Activated B cell treated with CpG ODN at 0.5 μM for 24 hours (primary cell): ENCODE measurements at places on chromosomes 16 and 17. TPM values are rescaled to one million over a fixed set of nuclear protein-coding genes. Genes with fewer than 3 reads are reported as not detected.

The DRC3 gene
- total RNA-seq: not detected in 2 replicates

DNA sequence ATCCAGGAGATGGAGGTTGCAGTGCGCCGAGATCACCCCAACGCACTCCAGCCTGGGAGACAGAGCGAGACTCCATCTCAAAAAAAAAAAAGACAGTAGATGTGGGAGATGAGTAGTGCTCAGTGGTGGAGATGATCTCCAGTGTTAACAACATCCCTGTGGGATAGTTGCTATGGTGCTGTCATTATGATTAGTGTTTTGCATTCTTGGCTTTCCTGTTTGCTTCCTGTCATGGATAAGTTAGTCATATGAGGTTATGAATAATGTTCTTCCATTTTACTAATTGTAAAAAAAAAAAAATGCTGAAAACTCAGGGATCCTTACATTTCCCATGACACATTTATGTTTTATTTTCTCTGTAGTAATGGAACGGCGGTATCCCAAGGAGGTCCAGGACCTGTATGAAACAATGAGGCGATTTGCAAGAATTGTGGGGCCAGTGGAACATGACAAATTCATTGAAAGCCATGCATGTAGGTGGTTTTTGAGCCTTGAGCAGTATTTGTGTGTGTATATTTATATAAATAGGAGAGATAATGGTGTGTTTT, 24.5 kb upstream of the DUSP14 start:
- no peak for DNase-seq

DNA sequence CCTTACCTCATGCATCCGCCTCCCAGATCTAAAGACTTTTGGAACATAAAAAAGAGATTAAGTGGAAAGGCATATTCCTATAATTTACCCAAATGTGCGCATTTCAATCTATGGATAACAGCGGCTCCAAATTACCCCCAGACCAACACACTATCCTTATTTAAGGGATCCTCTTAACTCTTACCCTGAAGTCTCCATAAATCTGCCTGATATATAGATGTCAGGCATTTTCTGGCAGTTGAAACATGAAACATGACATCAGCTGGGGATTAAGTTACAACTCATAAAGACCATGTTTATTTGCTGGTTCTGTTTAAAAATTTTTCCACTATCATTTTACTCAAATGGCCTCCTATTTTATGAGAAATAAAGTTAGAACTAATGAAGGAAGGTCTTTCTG, 478.5 kb upstream of the SALL1 start:
- DNase-seq: no peak

GRCh38 chr16:3461151-3461550, 17.7 kb downstream of the NAA60 start:
- no peak for DNase-seq

DNA sequence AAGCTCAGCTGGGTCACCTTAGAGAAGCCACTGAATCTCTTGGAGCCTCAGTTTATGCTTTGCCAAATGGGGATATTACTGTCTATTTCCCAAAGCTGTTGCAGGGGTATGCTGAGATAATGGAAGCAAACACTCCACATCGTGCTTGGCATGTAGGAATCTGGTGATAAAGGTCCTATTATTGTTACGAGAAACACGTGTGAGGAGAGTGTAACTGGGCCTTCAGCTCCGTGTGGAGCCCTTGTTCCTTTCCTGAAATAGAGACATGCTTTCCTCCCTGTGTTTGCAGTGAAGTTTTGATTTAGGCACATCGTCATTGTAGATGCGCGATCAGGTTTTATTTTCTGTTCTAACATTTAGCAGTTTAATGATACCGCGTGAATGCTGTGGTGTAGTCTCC, 292.4 kb downstream of the CPPED1 start:
- DNase-seq: no peak

- DNase-seq: no peak
Measured at GRCh38 chr17:33421933-33422332, 128.8 kb upstream of the ASIC2 start.

The IL34 gene
- total RNA-seq: 0.49 and 0.71 TPM in 2 replicates

DNA sequence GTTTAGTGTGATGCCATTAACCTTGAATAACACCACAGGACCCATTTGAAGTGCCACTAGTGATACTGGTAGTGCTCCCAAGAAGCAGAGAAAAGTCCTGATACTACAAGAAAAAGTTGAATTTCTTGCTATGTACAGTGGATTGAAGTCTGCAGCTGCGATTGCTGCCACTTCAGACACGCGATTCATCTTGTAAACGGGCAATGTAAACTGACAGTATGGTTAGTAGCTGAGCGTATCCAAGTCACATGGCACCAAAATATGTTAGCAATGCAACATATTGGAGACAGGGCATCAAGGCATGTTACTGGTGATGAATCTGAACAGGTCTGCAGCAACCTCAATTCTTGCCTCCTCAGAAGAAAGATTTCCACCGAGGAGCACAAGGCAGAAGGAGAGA, 238.9 kb downstream of the HS3ST3B1 start:
- DNase-seq: no peak

The MEFV gene
- total RNA-seq: not detected in 2 replicates

DNA sequence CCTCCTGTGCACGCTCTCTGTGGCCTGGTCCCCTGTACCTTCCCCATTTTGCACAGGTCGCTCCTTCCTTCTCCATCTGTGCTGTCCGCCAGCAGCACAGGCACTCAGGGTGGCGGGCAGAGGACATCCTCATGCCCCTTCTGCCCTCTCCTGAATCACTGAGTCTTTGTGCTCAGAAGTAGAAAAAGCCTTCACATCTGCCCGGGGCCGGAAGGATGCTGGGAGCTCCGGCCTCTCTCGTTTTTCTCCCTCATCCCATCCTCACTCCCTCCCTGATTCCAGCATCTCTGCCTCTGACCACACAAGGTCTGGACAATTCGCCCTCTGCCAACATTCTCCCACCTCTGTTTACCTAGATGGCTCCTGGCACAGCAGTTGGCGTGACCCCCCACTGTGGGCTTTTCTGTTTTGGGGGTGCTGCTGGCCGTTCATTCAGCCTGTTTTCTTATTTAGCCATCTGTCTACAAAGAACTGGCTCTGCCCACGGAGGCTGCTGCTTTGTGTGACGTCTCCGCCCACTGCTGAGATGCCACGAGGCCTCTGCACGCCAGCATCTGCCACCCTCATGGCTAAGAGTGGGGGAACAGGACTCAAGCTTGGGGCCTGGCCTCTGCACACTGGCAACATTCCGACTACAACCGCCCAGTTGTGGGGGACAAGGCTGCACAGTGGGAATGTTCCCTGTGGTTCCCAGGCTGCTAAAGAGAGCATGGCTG, 36.7 kb downstream of the SEC14L5 start:
- no peak for DNase-seq

GRCh38 chr17:28493460-28493859, 12.7 kb upstream of the FOXN1 start:
- DNase-seq: no peak

The CLDN7 gene
- 1.1 and 1.8 TPM in 2 replicates for total RNA-seq

DNA sequence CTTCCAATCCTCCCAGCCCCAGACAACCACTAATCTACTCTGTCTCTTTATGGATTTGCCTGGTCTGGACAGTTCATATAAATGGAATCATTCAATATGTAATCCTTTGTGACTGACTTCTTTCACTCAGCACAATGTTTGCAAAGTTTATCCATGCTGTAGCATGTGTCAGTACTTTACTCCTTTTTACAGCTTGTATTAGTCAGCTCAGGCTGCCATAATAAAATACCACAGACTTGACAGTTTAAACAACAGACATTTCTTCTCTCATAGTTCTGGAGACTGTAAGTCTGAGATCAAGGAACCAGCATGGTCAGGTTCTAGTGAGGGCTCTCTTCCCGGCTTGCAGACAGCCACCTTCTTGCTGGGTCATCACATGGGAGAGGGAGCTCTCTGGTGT, 41.3 kb downstream of the GPRC5B start:
- DNase-seq: no peak

DNA sequence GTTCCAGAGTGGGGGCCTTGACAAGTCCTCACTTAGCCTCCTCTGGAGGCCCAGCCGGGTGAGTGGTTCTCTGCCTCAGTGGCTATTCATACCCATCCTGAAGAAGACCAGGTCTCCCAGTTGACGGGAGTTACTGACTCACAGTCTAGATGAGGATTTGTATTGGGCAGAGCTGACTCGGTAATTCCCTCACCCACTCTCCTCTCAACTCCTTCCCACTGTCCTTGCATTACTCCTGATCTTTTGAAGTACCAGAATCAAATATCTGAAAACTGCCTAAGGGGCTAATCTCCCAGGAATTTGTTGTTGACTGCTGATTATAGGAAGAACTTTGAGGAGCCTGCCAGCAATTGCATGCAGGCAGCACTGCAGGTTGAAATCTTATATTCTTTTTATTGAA, 14.2 kb downstream of the SAP30BP start:
- DNase-seq: no peak

DNA sequence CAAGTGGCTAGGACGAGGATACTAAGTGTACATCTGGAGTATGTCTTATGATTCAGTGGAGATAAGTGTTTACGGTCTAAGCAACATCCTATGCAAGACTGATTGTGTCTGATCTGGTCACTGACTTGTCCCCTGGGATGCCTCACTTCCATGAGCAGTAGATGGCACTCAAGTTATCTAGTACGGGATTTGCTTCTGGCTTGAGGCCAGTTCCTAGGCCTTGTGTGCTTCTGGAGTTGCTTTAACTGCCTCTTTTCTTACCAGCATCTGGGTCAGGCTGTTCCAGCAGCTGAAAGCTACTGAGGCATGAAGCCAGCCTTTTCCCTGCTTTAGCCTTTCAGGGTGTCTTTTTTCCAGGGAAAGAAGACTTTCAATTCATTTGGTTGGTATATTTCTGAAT, 23.0 kb downstream of the SUPT6H start:
- no peak for DNase-seq

The NATD1 gene
- 1.5 and 1.7 TPM in 2 replicates for total RNA-seq

The HSF5 gene
- 4.5 and 5.5 TPM in 2 replicates for total RNA-seq
